ENCODE measurements at places on chromosomes 5 and 9. TPM values are rescaled to one million over a fixed set of nuclear protein-coding genes. Genes with fewer than 3 reads are reported as not detected.

Gene PCDHGA6
- 9.6 TPM for total RNA-seq

Gene TRIM36
- 79.2 TPM for total RNA-seq

Gene GFRA3
- total RNA-seq, result not detected

Gene ROR2
- total RNA-seq, result 0.74 TPM

Gene SOHLH1
- not detected for total RNA-seq

Gene UBE2QL1
- total RNA-seq, result 41.6 TPM

Gene KIF12
- total RNA-seq, result 0.49 TPM

Gene LHX2
- 106 TPM for total RNA-seq

Gene HTR1A
- total RNA-seq, result 8.4 TPM

Gene NR2F1
- total RNA-seq, result 36.1 TPM

Gene DMRTA1
- total RNA-seq, result 0.25 TPM

Gene SHISAL2B
- 0.49 TPM for total RNA-seq

Gene YIPF5
- 55.3 TPM for total RNA-seq

Gene PCDHA9
- 12.3 TPM for total RNA-seq

Gene GGTA1
- total RNA-seq, result 1.7 TPM

Gene CSF2
- total RNA-seq, result not detected

Gene TEK
- 6.1 TPM for total RNA-seq

Gene DBN1
- 134 TPM for total RNA-seq

Gene MYMK
- not detected for total RNA-seq

Gene PTGS1
- 0.49 TPM for total RNA-seq

Gene PDGFRB
- 19.4 TPM for total RNA-seq

Gene TOPORS
- total RNA-seq, result 32.5 TPM

Gene CENPP
- 4.7 TPM for total RNA-seq

Gene FGF18
- total RNA-seq, result under 0.01 TPM

Gene CEL
- total RNA-seq, result 0.49 TPM

Gene SLC36A3
- not detected for total RNA-seq

Gene CER1
- total RNA-seq, result not detected

Gene SAXO1
- total RNA-seq, result under 0.01 TPM

Gene GPR151
- 0.25 TPM for total RNA-seq

Gene SPATA31A3
- not detected for total RNA-seq

Gene SARDH
- total RNA-seq, result 2.2 TPM

Gene CD72
- total RNA-seq, result 0.49 TPM

Gene AQP3
- under 0.01 TPM for total RNA-seq

Gene MEIKIN
- not detected for total RNA-seq

Gene CATSPER3
- total RNA-seq, result not detected

Gene PKD2L2
- under 0.01 TPM for total RNA-seq

Data from temporal lobe (tissue), 4 donors.